ENCODE measurements at places on chromosomes 6 and 20. TPM values are rescaled to one million over a fixed set of nuclear protein-coding genes. Genes with fewer than 3 reads are reported as not detected.

The OR2J3 gene
- not detected for total RNA-seq

- ATAC-seq: no peak
These were observed 69.9 kb downstream of the ZBTB2 start for GRCh38 chr6:151321438-151321837.

GRCh38 chr6:34288581-34288980, 39.8 kb upstream of the SMIM29 start:
- peak; percentile 46 for ATAC-seq

The KCNQ2 gene
- total RNA-seq: 0.66 TPM

The SLC12A5 gene
- total RNA-seq: not detected

DNA sequence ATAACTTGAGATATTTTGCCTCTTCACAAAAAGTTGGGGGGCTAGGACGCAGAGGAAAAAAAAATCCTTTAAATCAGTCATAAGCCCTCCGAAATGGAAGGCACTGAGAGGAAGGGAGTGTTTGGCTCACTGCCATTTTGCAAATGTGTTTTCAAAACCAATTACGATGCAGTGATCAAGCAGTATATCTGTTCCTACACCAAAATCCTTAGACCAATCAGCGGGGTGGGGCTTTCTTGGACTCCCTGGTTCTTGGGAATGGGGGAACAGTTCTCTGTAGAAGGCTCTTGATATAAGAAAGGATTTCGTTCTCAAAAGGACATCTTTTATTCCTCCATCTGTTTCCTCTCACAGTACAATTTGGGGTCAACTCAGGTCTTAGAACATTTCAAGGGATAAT, 478.6 kb upstream of the JARID2 start:
- no peak for ATAC-seq

DNA sequence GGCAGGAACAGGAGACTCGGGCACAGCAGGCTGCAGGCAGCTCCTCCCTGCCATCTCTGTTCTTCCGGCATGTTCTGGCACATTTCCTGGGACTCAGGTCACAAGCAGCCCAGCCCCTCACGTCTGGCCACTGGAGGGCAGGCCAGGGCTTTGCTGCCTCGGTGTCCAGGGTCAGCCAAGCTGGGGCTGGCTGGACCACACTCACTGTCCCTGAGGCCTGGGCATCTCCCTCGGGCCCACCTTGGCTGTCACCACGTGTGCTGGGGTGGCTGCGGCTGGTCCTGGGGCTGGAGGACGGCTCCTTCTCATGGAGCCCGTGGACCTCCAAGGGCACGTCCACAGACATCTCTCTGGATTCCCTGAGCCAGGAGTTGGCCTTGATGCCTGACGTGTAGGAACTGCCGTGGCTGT, 18.5 kb downstream of the FRMD1 start:
- ATAC-seq: no peak

DNA sequence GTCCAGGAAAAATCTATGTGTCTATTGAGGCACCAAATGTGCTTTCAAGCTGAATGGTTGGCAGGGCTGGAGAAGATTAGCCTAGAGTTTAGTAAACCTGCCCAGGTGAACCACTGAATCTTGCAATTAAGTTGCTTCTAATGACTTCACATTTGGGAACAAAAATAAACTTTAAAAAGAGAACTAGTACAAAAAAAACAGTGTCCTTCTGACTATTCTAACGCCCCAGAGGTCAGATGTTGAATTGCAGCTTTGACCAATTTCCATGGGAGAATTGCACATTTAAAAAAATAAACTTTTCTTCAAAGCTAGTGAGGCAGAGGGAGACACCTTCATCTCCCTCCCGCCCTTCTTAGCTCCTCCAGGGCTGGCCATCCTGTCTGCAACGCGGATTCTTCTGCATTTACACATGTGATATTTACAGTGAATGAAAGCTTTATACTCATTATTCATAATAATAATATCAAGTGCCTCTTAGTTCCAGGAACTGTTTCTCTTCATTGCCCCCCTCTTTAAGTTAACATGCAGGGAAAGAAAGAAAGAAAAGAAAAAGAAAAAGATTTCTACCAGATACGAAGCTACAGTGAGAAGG, 270.2 kb downstream of the SMOC2 start:
- no peak for ATAC-seq

GRCh38 chr20:23641936-23642751, 4.4 kb upstream of the CST3 start:
- ATAC-seq: no peak

DNA sequence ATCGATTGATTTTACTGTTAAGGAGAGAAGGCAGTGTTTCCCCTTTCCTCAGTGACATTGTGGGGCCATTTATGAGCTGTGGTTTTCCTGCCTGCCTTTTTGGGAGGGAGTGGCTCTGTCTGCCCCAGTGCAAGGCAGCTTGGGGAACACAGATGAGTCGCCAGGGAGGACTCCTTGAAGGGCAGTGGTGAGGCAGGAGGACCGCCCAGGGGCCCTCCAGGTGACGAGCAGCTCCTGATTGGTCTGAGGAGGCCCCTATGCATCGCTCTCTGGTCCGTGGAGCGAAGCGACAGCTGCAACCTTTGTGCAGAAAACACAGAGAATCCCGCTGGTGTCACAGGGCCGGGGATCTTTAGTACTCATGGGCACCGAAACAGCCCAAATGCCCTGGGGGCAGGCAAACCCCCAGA, 100.3 kb downstream of the TMEM242 start:
- no peak for ATAC-seq

The MATN4 gene
- total RNA-seq: 0.66 TPM

GRCh38 chr6:15387118-15387517, 141.2 kb downstream of the JARID2 start:
- ATAC-seq: peak; percentile 88

The PPP1R10 gene
- total RNA-seq: 101 TPM

Data from activated T-helper 17 cell treated with anti-CD3 and anti-CD28 coated beads, Interleukin-2, amount 50 U/mL, for 72 hours (primary cell).